ENCODE measurements at places on chromosomes 3 and 15.

- DNase-seq = peak; percentile 13
Observed at GRCh38 chr3:49717211-49717958, 2.1 kb downstream of the AMIGO3 start.

DNA sequence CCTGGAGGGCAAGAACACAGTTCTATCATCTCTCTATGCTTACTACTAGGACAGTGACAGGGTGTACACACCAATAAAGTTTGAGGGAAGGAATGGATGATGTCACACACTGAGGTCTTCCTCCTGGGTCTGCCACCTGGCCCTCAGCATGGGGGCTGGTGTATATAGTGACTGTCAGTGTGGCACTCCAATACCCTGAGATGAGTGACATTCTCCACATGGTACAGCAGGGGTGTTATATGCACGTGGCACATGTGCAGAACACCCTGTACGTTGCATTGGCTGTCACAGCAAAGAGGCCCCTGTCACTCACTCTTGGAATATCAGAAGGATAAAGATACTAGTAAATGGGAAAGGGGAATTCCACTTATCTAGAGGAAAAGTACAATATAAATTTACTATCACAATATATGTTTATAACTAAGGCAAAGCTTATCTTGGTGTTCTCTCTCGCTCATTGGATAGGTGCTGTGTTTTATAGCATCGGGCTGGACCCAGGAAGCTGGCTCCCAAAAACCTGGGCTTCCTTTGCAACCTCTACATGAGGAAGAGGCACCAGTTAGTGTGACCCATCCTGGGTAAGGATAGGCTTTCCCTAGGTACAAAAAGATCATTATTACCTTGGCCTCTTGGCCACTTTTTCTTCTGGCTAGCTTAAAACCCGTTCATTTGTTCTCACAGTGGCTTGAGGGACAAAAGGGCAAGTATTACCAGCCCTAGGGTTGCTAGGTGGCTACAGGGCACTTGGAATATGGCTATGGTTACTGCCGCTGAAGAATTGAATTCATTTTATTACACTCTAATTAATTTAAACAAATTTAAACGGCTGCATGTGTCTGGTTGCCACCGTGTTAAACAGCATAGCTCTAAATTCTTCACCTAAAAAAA is 54.8 kb upstream of the HES1 start:
- DNase-seq = no peak

DNA sequence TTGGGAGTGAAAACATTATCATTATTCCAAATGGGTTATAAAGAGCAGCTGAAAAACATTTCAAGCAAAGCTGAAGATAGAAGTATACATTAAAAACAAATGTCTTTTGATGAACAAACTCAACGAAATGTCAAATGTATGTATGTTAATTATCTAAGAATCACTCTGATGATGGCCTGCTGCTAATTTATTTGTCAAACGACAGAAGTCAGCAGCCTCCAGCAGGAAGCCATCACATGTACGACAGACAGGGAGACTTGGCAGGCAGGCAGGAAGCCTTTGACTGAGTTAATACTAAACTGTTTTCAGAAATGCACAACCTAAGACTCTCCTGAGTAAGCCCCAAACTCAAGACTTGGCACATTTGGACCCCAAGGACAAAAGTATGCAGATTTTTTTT is 491.1 kb downstream of the ZNF385D start:
- DNase-seq = no peak

- no peak for DNase-seq
Observed at GRCh38 chr15:36932070-36932469, 168.3 kb downstream of the MEIS2 start.

- no peak for DNase-seq
Observed at GRCh38 chr3:47836986-47837385, 34.0 kb downstream of the DHX30 start.

GRCh38 chr3:158668506-158668905 is 3.9 kb downstream of the LXN start:
- no peak for DNase-seq

Data from CD4-positive, alpha-beta T cell treated with Interleukin-15 for 1 hour (primary cell).